Cardiac ventricle fibroblast (primary cell): ENCODE measurements at places on chromosomes 16 and 17. TPM values are rescaled to one million over a fixed set of nuclear protein-coding genes. Genes with fewer than 3 reads are reported as not detected.

The SOX8 gene
- 1.1 and 1.4 TPM in 2 replicates for total RNA-seq

The TMEM11 gene
- total RNA-seq, result 16.0 and 20.2 TPM in 2 replicates

The HOXB5 gene
- not detected in 2 replicates for total RNA-seq

The CTRB1 gene
- total RNA-seq, result not detected in 2 replicates

The PLA2G10 gene
- not detected in 2 replicates for total RNA-seq

The CCL8 gene
- 0.19 and 1.2 TPM in 2 replicates for total RNA-seq

The TEFM gene
- 9.1 and 9.9 TPM in 2 replicates for total RNA-seq

The KRTAP3-2 gene
- not detected in 2 replicates for total RNA-seq

The C16orf92 gene
- not detected in 2 replicates for total RNA-seq

The PHOSPHO1 gene
- 0.06 TPM in 1 of 2 replicates, not detected in the other for total RNA-seq
